ENCODE measurements at places on chromosomes 11 and 22.
A peak's percentile ranks its signal among the peaks of the same experiment; 100 is the strongest.

- no peak for DNase-seq
Observed at GRCh38 chr22:23789638-23790037, 2.9 kb downstream of the SMARCB1 start.

- DNase-seq, result peak; percentile 36
Observed at GRCh38 chr22:37681001-37681424, 5.1 kb upstream of the NOL12 start.

DNA sequence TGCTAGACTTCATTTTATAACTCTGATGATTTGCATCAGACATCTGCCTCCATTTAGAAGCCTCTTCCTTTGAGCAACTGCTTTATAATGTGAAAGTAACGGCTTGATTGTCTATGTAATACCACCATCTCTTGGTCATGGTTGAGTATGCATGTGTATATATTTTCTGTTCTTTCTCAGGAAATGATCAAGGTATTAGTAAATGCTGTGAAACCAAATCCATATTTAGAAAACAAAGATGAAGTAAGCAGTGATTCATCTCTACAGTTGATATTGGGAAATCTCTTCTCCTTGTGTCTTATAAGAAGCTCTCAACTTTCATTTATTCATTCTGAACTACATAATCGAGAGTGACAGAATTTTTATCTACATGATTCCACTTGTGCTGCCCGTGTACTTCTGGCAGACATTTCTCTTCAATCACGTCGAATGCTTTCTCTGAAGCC is 104.6 kb upstream of the ANO3 start:
- peak; percentile 78 for DNase-seq

GRCh38 chr11:124791626-124792341 is 8.4 kb downstream of the MSANTD2 start:
- DNase-seq, result peak; percentile 41

DNA sequence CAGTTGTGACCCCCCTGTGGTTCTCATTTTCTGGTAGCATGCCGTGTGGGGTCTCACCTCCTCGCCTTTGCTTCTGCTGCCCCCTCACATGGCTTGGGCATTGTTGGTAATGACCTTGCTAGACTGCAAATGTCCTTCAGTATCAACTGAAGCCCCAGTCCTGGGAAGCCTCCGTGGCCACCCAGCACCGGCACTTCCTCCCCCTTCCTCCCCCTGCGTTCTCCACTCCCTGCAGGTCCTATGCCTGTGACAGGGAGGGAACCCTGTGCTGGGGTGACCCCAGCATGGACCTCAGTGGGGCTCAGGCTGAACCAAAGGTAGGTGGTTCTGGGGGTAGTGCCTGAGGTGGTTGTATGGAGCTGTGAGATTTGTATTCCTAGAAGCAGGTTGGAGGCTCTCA is 5.9 kb downstream of the ST3GAL4 start:
- DNase-seq, result no peak

DNA sequence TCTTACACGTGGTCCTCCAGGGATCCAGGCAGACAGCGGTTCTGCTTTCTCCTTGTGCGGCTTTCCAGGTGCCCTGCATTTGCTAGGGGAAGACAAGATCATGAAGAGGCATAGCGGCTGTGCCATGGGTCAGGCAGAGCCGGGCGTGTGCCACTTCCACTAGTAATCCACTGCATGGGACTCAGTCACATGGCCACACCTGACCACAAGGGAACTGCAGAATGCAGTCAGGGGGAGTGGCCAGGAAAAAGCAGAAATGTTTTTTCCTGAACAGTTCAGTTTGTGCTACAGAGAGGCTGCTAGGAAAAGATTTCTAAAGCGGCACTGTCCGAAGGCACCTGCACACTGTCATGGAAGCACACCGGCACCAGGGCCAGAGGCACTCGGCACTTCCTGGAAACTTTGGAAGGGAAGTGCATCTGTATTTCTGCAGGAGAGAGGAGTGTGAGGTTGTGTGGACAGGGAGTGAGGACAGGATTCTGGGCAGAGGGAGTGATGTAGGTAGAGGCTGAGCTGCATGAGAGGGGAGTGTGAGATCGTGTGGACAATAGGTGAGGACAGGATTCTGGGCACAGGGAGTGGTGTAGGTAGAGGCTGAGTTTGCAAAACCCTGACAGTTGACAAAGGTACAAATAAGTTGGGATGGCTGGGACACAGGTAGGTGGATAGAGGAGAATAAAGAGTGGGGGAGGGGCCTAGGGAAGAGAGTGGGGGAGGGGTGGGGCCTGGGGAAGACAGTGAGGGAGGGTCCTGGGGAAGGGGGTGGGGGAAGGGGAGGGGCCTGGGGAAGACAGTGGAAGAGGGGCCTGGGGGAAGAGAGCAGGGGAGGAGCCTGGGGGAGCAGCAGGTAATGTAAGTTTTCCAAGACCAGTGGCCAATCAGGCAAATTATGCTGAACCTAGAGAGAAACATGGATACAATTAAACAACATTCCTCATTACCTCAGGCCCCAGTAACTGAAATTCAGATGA is 1436.3 kb downstream of the TBC1D22A start:
- no peak for DNase-seq

DNA sequence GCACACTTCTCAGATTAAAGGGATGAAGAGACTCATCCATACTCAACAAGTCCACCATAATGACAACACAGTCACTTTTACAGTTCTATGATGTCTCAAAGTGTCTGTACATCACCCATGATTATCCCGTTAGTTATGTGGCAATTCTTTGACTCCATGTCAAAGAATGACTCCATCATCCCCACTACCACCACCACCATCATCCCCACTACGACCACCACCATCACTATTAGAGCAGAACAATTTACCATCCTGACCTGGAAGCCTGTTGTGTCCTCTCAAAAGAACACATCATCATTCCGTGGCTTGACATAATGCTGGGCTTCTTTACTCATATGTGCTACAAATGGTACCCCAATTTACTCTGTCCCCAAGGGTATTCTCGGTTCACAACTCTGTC is 13.7 kb downstream of the PRR5L start:
- DNase-seq, result no peak
